Gastrocnemius medialis (tissue), 4 donors: ENCODE measurements at places on chromosomes 3 and 15. TPM values are rescaled to one million over a fixed set of nuclear protein-coding genes. Genes with fewer than 3 reads are reported as not detected.

DNA sequence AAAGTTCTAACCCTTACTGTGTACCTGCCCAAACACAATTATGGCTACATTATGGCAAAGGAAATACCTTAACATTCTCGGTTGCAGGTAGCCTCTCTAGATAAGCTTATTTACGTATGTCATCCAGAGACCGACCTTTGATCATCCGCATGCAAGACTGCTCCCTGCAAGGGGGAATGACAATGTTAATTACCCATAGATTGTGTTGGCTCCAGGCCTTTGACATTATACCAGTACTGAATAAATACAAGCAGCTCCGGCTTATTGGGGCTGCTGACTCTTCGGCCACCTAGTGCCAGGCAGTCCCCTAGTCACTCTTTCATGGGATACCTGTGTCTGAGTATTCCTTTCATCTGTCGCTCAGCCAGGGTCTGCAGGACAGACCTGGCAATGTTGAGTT lies 223.5 kb downstream of the DTWD1 start:
- DNase-seq, result no peak

DNA sequence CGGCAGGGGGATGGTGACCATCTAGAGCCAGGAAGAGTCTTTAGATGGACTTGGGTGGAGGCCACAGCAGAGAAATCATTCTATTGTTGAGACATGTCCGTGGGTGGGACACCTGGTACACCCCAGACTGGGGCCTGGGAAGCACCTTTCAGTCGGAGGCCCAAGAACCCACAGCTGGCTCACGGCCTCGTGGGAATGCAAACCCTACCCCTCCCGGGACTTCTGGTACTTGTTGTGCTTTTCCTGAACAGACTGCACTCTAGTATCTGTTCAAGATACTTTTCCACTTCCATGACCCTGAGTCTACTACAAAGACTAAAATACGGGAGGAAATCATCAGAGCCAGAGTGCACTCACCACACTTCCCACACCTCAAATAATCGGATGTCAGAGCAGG lies 60.7 kb downstream of the BDH1 start:
- no peak for DNase-seq

- DNase-seq, result no peak
These were observed 103.9 kb downstream of the SNRK start for GRCh38 chr3:43390255-43390588.

DNA sequence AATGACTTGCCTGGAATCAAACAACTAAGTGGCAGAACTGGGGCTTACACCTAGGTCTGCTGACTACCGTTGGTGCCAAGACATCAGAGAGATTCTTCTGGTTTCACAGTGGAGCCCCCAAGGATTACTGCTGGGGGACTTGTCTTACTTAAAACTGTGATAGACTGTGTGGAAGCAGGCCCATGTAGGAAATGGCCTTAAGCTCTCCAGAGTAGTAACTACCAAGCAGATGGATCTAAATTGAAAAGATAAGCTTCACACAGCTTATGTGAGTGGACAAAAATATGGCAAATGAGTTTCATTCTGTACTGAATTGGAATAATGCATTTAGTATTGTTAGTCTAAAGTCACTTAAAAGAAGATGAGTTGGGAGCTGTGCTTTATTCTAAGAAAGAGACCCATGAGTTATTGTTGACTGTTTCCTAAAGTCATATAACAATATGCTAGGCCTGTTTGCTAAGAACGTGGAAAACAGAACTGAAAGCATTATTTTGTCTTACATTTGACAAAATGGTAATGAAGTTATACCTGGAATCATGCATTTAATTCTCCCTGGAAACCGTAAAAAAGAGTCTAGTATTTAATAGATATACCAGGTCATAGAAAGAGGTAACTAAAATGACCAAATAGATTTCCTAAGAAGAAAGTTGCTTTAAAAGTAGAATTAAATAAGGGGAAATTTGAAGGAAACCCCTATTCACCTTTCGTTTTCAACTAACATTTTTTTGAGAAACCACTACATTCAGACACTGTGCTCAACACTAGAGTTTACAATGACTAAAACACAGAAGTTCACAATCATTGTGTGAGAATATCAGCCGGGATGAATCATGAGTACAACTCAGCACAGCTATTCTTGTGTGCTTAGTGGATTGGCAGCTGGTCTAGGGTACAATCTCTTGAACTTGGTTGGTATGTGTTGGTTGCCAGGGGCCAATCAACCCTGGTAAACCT lies 13.0 kb upstream of the MAPK6 start:
- DNase-seq, result no peak

GRCh38 chr3:188571531-188572095 lies 417.7 kb downstream of the LPP start:
- DNase-seq, result no peak

- DNase-seq, result no peak
These were observed 70.1 kb upstream of the MEF2A start for GRCh38 chr15:99495430-99496301.

GRCh38 chr15:89948796-89949195 lies 36.0 kb upstream of the ARPIN start:
- no peak for DNase-seq

DNA sequence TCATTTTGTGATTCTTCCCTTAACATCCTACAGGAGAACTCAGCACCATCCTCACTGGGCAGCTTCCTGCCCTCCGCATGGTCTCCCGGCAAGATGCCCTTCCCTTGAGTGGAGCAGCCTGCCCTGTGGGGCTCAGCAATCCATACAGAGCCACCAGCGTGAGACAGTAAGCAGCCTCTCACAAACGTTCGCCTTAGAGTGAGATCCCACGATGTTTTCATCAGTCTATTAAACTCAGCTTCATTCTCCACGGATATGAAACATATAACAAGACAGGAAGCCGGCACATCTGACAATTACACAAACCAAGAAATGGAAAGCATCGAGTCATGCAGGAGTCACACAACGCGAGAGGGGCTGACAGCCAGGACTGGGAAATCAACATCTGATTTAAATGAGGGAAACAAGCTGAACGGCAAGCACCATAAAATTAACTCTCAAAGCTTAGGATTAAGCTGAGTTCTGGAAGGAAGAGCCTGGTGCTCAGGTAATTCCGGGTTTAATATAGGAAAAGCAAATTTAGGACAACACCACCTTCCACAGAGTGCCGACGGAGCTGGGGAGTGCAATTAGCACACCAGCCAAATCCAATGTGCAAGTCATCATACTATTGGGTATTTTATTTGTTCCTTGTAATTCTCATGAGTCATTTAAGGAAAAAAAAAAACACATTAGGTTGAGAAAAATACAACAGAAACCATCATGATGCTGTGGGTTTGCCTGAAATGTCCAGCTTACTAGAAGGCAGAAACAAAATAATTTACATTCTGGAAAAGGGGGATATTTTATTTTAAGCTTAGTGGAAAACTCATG lies 272.0 kb downstream of the OCA2 start:
- no peak for DNase-seq

DNA sequence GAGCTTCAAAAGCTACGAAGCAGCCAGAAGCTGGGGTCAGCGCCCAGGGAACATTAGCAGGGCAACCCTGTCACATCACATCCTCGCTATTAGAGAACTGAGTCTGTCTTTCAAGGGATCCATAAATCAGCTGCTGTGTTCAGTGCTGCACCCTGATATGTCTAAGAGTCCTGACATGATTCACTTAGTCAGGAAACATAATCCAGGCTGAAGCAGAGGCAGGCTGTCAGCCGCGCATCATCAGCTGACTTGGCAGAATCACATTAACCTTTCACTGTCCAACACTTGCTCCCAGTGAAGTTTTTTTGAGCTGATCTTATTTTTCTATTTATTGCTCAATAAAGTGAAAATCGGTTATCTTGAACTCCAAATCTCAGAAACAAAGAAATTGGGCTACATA lies 23.5 kb downstream of the MYH15 start:
- DNase-seq, result peak; percentile 56

DNA sequence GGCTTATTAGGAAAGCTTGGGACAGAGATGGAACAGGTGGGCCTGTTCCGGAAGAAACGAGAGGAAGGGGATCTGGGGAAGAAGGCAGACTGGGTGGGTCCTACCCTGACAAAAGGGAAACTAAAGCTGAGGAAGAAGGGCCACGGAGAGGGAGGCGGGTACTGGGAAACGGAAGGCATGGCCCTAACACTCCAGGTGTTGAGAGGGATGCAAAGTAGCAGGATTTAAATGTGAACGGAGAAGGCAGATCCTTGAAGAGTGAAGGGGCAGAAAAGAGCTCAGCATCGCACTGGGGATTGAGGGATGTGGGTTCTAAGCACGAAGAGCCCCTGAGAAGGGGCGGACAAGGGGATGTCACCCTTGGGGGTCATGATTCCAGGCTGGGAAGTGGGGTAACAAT lies 735 bp downstream of the STIMATE start:
- no peak for DNase-seq

DNA sequence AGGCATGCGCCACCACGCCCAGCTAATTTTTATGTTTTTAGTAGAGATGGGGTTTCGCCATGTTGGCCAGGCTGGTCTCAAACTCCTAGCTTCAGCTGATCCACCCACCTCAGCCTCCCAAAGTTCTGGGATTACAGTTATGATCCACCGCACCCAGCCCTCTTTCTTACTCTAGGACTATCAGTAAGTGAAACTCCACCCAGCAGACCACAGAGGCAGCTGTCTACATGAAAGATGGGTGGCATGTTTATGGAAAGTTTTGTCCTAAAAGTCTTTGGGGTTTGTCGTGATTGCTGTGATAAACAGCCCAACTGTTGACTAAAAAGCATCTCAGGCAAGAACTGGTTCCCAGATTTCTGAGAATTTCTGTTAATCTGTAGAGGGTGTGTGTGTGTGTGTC lies 10.9 kb downstream of the ARL6IP5 start:
- no peak for DNase-seq

DNA sequence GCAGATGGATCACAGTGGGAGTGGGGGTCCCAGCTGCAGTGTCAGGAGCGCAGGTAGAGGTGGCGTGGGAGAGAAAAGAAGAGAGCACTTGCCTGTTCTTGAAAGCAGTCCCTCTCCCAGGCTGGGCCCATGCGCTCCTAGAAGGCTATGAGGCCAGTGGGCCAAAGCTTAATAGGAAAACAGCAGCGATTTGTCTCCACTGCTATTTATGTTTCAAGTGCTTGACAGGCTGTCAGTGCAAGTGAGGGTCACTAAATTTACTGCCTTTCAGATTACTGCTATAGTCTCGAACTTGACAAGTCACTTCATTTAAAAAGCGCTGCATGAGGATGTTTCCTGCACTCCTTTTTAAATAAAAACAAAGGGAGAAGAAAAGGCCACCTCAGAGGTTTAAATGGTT lies 239.5 kb downstream of the GAP43 start:
- no peak for DNase-seq

DNA sequence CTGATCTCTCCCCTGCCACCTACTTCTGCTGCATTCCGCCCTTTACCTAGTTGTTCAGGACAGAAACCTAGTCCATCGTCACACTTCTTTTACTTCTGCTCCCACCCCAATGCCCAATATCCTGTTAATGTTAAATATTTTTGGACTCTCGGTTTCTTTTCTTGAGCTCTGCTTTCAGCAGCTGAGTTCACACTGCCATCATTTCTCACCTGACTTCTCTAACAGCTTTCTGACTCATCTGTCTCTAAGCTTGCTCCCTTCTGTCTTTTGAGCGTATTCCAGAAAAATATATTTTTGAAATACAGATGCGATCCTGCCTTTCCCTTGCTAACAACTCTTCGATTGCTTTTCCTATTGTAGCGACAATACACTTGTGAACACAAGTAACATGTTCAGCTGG lies 183.4 kb downstream of the KLHL25 start:
- DNase-seq, result no peak

The CDC25A gene
- 2.3 TPM for total RNA-seq

DNA sequence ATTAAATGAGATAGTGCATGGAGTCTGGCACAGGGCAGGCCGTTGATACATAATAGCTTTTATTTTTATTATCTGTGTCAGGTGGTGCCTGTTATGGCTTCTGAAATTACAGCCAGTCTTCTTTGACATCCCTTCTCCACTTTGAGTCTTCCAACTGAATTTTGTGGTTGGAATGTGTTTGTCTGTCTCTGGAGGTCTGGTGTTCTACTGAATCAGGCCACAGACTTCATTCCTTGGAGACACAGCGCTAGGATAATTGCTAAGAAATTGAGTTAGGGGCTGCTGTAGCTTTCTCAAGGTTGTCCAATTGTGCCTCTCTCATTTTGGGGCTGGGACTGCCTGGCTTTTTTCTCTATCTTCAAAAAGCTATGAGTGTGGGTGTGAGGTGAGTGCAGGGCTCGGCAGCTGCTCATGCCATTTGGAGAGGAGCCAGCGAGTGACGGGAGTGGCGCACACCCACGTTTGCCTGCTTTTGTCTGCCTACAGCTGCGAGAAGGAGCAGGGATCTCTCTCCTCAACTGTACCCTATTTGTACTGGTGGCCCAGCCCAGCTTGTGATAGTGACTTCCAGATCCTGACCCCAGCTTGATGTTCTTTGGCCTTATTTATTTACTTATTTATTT lies 49.8 kb upstream of the SYN2 start:
- no peak for DNase-seq

The SCG3 gene
- total RNA-seq, result not detected

The EFHB gene
- not detected for total RNA-seq

GRCh38 chr3:17749281-17749680 lies 6.8 kb upstream of the TBC1D5 start:
- no peak for DNase-seq

DNA sequence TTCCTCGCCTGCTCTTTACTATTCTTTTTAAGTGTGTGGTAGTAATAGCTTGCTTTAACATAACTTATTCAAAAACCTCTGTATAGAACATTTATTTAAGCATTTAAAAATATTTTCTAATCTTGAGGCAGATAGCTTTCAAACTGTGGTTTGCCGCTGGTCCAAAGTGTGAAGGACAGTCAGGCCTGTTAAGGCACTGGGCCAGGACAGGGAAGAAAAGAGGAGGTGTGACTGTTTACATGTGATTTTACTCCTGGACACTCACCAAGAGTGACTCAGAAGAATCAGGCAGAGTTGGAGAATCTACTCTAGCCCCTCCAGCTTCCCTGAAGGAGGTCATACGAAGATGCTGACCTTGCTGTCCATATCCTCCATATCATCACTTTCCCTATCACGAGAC lies 44.7 kb downstream of the CEP152 start:
- no peak for DNase-seq

DNA sequence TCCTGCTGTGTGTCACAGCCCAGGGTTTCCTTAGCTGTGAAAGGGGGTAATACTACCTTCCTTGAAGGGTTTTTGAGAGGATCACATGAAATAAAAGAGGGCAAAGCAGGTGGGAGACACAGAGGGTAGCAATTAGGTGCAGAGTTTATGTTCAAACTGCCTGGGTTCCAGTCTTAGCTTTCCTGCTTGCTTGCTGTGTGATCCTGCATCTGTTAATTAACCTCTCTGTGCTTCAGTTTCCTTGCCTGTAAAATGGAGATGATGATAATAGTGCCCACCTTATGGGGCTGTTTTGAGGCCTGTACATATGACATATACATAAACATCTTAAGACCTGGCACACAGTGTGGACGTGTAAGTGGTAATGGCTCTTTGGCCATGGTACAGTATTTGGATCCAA lies 35.0 kb downstream of the SPSB4 start:
- no peak for DNase-seq

DNA sequence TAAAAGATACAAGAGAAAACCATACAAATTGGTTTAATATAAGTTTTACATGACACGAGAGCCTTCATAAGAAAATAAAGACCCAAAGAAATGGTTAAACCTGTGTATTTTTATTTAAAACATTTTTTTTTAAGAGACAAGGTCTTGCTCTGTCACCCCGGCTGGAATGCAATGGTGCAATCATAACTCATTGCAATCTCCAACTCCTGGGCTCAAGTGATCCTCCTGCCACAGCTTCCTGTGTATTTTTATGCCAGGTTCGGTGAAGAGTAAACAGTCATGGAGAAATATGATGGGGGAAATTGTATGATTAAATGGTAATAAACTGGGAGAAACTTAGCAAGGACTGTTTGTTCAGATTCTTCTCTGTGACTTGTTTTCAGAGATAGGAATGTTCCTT lies 441.0 kb downstream of the TUSC7 start:
- no peak for DNase-seq
